ENCODE measurements at places on chromosomes 6 and 20. TPM values are rescaled to one million over a fixed set of nuclear protein-coding genes. Genes with fewer than 3 reads are reported as not detected.

GRM1 gene
- not detected for total RNA-seq

GRCh38 chr20:6397115-6397514 lies 274.3 kb upstream of the FERMT1 start:
- no peak for DNase-seq

- DNase-seq = no peak
Observed at GRCh38 chr6:80523010-80523409, 416.5 kb downstream of the BCKDHB start.

GRCh38 chr20:400454-401275 lies 7.4 kb upstream of the RBCK1 start:
- no peak for DNase-seq

All from CD4-positive, alpha-beta memory T cell (primary cell).